ENCODE measurements at places on chromosomes 16 and 17.

DNA sequence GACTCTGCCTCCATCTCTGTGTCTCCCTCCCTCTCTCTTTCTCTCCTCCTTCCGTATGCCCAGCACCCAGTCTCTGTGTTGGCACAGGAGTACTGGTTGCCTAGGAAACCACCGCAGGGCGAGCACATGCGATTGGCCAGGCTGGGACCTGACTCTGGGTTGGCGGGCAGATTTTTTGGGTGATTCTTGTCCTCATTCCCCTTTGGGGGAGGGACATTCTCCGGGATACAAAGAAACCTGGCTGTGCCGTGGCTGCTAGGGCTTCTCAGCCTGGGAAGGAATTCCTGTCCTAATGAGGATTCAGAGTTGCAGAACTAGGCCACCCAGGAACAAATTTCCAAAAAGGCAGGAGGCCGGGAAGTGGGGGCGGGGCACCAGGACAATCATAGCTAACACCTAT lies 168.9 kb downstream of the SHISA9 start:
- H3K36me3 ChIP-seq = no peaks in the 10 kb centered on the region
- no peak overlapping the region for H3K27ac ChIP-seq
- no peaks in the 10 kb centered on the region for H3K27me3 ChIP-seq
- H3K4me3 ChIP-seq = no peak overlapping the region
- no peaks in the 10 kb centered on the region for H3K4me1 ChIP-seq

GRCh38 chr16:10744370-10745030 lies 858 bp downstream of the NUBP1 start:
- peak overlapping the region; percentile 86 for H3K4me3 ChIP-seq
- no peaks in the 10 kb centered on the region for H3K27me3 ChIP-seq
- no peak for DNase-seq
- H3K4me1 ChIP-seq = peaks cover 60% of the 10 kb centered on the region
- peaks cover 25% of the 10 kb centered on the region for H3K36me3 ChIP-seq
- H3K27ac ChIP-seq = peak overlapping the region; percentile 97

DNA sequence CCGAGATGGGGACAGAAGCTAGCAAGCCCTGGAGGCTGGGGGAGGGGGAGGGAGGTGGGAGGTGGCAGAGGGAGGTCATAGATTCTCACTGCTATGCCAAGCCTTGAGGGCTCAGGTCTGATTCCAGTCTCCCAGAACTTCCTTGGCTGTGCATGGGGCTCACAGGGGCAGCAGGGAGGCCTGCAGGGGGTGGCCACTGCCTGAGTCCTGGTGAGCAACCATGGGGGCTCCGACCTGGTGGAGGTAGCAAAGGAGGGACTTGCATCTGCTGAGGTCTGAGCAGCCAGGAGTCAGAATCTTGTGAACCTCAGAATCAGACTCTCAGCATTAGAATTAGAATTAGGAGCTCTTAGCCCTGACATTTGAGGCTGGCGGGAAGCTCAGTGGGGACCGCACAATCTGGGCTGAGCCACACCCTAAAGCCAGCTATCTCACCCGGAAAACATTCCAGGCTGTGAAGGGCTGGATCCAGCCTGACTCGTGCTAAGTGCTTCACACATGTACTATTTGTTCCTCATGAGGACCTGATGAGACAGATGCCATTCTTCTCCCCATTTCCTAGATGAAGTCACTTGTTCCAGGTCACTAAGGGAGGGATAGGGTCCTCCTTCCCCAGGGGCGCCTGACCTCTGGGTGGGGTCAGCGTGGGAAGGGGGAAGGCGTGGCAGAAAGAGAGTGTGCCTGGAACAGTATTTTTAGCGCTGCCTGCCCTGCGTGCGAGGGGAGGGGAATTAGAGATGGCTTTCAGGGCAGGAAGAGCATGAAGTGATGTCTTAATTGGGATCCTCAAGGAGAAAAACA lies 17.3 kb upstream of the KCNJ12 start:
- H3K27ac ChIP-seq = no peak overlapping the region
- DNase-seq = no peak
- H3K4me3 ChIP-seq = no peak overlapping the region
- H3K4me1 ChIP-seq = no peaks in the 10 kb centered on the region

DNA sequence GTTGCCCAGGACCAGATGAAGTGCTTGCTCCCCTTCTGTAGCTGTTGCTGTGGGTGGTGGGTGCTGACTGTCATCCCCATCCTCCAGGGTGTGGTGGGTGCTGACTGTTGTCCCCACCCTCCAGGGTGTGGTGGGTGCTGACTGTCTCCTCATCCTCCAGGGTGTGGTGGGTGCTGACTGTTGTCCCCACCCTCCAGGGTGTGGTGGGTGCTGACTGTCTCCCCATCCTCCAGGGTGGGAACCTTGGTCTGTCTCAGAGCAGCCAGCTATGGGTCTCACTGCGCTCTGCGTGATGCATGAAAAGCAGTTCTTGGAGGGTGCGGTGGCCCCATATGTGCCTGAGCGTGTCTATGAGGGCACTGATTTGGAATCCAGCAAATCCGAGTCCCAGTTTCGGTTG lies 163.8 kb downstream of the RPTOR start:
- peak overlapping the region; percentile 93 for H3K27ac ChIP-seq
- peak overlapping the region; percentile 57 for H3K4me3 ChIP-seq
- DNase-seq = peak; percentile 45
- H3K4me1 ChIP-seq = peaks cover 94% of the 10 kb centered on the region
- no peaks in the 10 kb centered on the region for H3K27me3 ChIP-seq

DNA sequence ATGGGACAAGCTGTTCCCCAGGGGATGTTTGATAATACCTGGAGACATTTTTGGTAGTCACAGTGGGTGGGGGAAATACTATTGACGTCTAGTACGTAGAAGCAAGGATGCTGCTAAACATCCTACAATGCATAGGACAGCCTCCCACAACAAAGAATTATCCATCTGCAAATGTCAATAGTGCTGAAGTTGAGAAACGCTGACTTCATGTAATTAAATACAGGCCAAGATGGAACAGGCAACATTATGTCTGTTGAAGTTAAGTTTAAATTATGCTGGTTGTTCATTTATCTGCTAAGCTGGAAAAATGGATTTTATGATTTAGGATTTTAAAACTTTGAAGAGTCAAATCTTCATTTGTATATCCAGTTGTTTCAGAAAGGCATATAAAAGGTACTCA lies 341.2 kb upstream of the DYNLRB2 start:
- no peak overlapping the region for H3K4me3 ChIP-seq
- H3K27me3 ChIP-seq = peaks cover 5% of the 10 kb centered on the region
- H3K4me1 ChIP-seq = peaks cover 1% of the 10 kb centered on the region
- no peak for DNase-seq

DNA sequence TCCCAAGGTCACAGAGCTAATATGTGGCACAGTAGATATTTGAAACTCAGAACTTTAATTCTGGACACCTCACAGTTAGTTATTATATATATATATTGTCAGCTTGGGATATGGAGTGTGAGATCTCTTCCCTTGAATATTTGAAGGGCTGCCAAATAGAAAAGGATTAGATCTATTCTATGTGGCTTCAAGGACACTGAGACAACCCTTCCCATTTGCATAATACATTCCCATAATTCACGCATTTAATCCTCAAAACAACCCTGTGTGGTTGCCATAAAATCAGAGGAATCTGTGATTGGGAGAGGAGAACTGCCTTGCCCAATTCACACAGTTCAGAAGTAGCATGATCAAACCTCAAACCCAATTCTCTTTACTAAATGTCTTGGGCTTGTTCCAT lies 365.8 kb upstream of the DYNLRB2 start:
- peaks cover 10% of the 10 kb centered on the region for H3K27me3 ChIP-seq
- H3K4me1 ChIP-seq = no peaks in the 10 kb centered on the region
- H3K27ac ChIP-seq = no peak overlapping the region
- DNase-seq = no peak
- no peak overlapping the region for H3K4me3 ChIP-seq

DNA sequence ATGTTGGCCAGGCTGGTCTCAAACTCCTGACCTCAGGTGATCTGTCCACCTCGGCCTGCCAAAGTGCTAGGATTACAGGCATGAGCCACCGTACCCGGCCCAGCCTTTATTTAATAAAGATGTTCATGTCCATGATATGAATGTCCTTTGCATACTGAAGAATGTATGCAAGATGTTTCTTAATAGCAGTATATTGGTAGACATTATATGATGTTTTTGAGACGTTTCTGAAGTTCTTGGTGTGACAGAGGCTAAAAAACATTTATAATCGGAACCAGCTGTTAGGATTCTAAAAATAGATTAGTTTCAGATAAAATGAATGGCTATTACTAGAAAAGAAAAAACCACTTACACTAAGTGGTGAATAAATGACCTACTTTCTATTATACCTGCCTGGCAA lies 11.8 kb downstream of the PDZD9 start:
- no peak overlapping the region for H3K4me3 ChIP-seq
- DNase-seq = no peak
- no peak overlapping the region for H3K27ac ChIP-seq

DNA sequence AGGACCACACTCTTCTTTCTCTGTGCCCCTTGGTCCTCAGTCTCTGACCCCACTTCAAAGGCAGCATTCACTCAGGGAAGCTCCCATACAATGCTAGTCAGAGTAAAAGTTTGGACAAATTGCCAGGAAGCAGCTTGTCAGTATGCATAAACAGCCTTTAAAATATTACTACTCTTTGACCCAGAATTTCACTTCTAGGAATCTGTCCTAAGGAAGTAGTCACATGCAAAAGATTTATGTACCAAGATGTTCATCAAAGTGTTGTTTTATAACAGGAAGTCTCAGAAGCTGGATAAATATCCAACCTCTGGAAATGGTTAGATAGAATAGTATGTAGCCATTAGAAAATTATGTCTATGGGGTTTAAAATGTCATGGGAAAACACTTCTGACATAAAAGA lies 31.0 kb downstream of the MAPT start:
- no peaks in the 10 kb centered on the region for H3K36me3 ChIP-seq
- H3K4me1 ChIP-seq = no peaks in the 10 kb centered on the region
- no peak overlapping the region for H3K27ac ChIP-seq
- no peak overlapping the region for H3K4me3 ChIP-seq

DNA sequence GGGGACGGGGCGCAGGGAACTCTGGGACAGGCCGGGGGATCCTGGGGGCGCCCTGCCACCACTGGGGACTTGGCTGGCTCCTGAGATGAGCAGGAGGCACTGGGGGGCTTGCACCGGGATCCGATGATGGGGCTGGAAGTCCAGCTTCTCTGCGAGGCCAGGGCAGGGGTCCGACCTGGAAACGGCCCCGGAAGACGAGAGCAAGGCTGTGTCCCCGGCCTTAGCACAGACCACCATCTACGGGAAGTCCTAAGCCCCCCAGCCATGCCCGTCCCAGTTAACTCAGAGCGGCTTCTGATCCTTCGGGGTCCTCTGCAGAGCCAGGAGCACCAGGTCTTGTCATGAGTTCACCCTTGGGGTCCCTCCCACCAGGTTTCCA lies 573 bp downstream of the CDT1 start:
- peaks cover 38% of the 10 kb centered on the region for H3K4me1 ChIP-seq
- peak overlapping the region; percentile 63 for H3K27ac ChIP-seq
- no peak for DNase-seq
- H3K36me3 ChIP-seq = peaks cover 36% of the 10 kb centered on the region
- H3K27me3 ChIP-seq = no peaks in the 10 kb centered on the region

GRCh38 chr17:10610884-10611283 lies 46.2 kb downstream of the MYH3 start:
- no peak overlapping the region for H3K4me3 ChIP-seq
- H3K4me1 ChIP-seq = no peaks in the 10 kb centered on the region
- H3K36me3 ChIP-seq = no peaks in the 10 kb centered on the region
- no peak overlapping the region for H3K27ac ChIP-seq
- DNase-seq = no peak

- peaks cover 3% of the 10 kb centered on the region for H3K27me3 ChIP-seq
- H3K27ac ChIP-seq = no peak overlapping the region
- no peaks in the 10 kb centered on the region for H3K36me3 ChIP-seq
- H3K4me3 ChIP-seq = no peak overlapping the region
- no peak for DNase-seq
These were observed 266.5 kb upstream of the PSMD7 start for GRCh38 chr16:74030000-74030706.

GRCh38 chr17:13518261-13519000 lies 83.3 kb downstream of the HS3ST3A1 start:
- no peak for DNase-seq
- H3K4me3 ChIP-seq = no peak overlapping the region
- no peaks in the 10 kb centered on the region for H3K4me1 ChIP-seq
- H3K27me3 ChIP-seq = peaks cover 7% of the 10 kb centered on the region
- H3K36me3 ChIP-seq = no peaks in the 10 kb centered on the region

- no peak overlapping the region for H3K27ac ChIP-seq
- no peak overlapping the region for H3K4me3 ChIP-seq
- H3K27me3 ChIP-seq = peaks cover 42% of the 10 kb centered on the region
- peaks cover 1% of the 10 kb centered on the region for H3K4me1 ChIP-seq
These were observed 6.5 kb downstream of the NXN start for GRCh38 chr17:973053-973452.

DNA sequence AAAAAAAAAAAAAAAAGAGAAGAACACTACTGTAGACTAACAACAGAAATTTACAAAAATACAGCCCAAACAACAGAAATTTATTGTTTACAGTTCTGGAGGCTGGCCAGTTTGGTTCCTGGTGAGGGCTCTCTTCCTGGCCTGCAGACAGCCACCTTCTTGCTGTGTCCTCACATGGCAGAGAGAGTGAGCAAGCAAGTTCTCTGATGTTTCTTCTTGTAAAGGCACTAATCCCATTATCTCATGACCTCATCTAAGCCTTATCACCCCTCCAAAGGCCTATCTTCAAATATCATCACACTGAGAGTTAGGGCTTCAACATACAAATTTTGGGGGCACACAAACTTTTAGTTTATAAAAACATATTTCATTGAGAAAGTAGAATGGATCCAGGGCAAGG lies 7.3 kb downstream of the ARSG start:
- no peak overlapping the region for H3K4me3 ChIP-seq
- H3K27me3 ChIP-seq = no peaks in the 10 kb centered on the region
- H3K4me1 ChIP-seq = peaks cover 68% of the 10 kb centered on the region
- H3K27ac ChIP-seq = no peak overlapping the region
- no peak for DNase-seq
- peaks cover 6% of the 10 kb centered on the region for H3K36me3 ChIP-seq

GRCh38 chr17:67417507-67417906 lies 40.4 kb downstream of the PITPNC1 start:
- peaks cover 36% of the 10 kb centered on the region for H3K4me1 ChIP-seq
- no peak overlapping the region for H3K4me3 ChIP-seq
- DNase-seq = no peak
